ENCODE measurements at places on chromosomes 7 and 10. TPM values are rescaled to one million over a fixed set of nuclear protein-coding genes. Genes with fewer than 3 reads are reported as not detected.

The FXYD4 gene
- 5.5 TPM for polyA plus RNA-seq

The AKR1C1 gene
- polyA plus RNA-seq: 11.1 TPM

The GFRA1 gene
- 29.2 TPM for polyA plus RNA-seq

The AKR1C4 gene
- 0.10 TPM for polyA plus RNA-seq

The HNRNPF gene
- polyA plus RNA-seq: 225 TPM

The CHPF2 gene
- polyA plus RNA-seq: 20.3 TPM

The TAC1 gene
- polyA plus RNA-seq: 0.89 TPM

The C10orf105 gene
- 0.13 TPM for polyA plus RNA-seq

The RNF133 gene
- 0.27 TPM for polyA plus RNA-seq

The PRRT4 gene
- 0.65 TPM for polyA plus RNA-seq

Measured in renal cortex interstitium (tissue), 15 donors.